Activated CD4-positive, alpha-beta memory T cell treated with anti-CD3 and anti-CD28 coated beads, Interleukin-2, amount 10 ng/mL, durations not matched to agents 7 days and 5 days (primary cell): ENCODE measurements at places on chromosomes 7 and 10.

DNA sequence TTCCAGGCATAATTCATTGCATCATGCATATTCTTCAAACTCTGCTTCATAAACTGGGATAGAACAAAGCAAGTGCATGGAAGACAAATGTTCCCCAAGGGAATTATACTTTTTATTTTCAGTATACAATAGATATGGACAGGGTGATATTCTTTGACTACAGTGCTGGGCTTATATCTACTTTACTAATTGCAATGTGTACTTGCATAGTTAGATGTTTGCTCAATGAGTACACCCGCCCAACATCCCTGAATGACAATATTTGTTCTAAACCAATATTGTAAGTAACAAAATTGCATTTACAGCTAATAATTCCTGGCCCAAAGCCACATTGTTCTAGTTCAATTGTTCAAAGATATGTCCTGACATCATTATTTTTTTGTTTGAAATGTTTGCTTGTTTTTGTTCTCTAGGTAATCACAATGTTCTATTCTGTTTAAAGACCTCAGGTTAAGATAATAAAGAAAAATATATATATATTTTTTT lies 171.4 kb downstream of the PTN start:
- no peak for DNase-seq

DNA sequence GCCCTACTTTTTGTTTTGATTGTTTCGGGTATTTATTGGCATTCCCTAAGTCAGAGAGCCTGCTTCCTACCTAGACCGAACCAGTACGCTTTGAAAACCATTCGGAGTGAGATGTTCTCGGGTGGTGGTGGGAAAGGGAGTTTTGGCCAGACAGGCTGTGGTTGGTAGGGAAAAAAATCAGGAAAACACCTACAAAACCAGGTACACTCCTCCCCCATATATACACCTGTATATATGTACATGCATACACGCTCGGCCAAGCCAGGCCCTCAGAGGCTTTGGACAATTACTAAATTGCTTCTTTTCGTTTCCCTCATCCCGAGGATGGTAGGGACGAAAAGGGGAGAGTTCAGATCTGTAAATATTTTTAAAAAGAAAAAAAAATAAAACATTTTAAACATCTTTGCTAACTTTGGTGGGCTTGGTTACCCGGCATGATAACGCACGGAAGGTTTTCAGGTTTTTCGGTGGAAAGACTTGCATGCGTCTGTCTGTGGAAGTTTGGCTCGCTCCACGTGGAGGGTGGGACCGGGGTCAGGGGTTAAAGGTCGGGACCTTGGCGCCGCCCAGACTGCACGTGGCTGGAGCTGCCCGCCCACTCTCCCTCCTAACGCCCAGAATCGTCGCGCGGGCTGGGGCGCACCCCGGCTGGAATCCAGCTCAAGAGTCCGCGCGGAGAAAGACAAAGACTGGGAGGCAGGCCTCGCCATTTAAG lies 2.5 kb downstream of the HMX2 start:
- DNase-seq: no peak

- DNase-seq: no peak
Observed at GRCh38 chr10:7932301-7933036, 114.2 kb downstream of the TAF3 start.

DNA sequence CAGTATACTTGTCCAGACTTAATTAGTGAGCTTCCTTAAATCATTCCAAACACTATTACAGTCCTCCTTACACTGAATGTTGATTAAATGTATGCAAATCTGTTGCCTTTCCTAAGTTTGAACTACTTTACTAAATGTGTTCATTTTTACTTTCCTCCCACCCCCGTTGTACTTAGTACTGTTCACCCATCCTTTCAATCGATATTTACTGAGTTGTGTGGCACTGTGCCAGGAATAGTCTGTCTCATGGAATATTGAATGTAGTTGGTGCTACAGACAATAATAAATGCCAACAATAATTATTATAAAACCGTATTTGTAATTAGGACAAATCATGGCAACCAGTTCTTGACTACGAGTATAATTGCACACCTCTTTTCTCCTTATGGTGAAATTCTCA lies 335.7 kb downstream of the GPR37 start:
- no peak for DNase-seq

- no peak for DNase-seq
Observed at GRCh38 chr10:99529591-99530107, 3.1 kb upstream of the NKX2-3 start.

- no peak for DNase-seq
Observed at GRCh38 chr10:21014141-21014540, 117.0 kb upstream of the NEBL start.

DNA sequence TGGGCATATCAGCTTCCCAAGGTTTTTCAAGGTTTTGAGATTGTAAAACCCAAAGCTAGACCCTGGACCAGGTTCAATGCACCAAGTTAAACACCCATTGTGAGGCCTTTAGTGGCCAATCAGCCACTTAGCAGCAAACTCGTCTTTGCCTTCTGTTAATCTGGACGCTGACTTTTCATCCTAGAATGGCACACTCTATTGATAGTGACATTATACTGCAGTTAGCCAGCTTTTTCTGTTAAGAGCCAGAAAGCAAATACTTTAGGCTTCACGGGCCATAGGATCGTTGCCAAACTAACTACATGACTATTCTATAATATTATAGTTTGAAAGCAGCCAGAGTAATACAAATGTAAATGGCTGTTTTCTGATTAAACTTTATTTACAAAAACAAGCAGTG lies 51.3 kb downstream of the VKORC1L1 start:
- DNase-seq: no peak
